ENCODE measurements at places on chromosomes 5 and 9.

- DNase-seq, result no peak
Observed at GRCh38 chr9:107691664-107692063, 202.1 kb upstream of the KLF4 start.

- no peak for DNase-seq
Observed at GRCh38 chr5:25892211-25892610, 1146.2 kb downstream of the CDH9 start.

- no peak for DNase-seq
Observed at GRCh38 chr9:37033682-37034304, at the start of gene PAX5. Gene PAX5 (minus strand): TSS chr9:37034268. CDS start chr9:37034031, 237 bp downstream.

- DNase-seq, result no peak
Observed at GRCh38 chr9:122033775-122034373, 59.2 kb downstream of the TTLL11 start.

GRCh38 chr5:1310118-1310517 is 15.2 kb upstream of the TERT start:
- DNase-seq, result no peak

- DNase-seq, result no peak
Observed at GRCh38 chr5:166324372-166324771, 1967.1 kb upstream of the WWC1 start.

GRCh38 chr5:150398722-150399523 is 13.8 kb downstream of the CD74 start:
- peak; percentile 62 for DNase-seq

DNA sequence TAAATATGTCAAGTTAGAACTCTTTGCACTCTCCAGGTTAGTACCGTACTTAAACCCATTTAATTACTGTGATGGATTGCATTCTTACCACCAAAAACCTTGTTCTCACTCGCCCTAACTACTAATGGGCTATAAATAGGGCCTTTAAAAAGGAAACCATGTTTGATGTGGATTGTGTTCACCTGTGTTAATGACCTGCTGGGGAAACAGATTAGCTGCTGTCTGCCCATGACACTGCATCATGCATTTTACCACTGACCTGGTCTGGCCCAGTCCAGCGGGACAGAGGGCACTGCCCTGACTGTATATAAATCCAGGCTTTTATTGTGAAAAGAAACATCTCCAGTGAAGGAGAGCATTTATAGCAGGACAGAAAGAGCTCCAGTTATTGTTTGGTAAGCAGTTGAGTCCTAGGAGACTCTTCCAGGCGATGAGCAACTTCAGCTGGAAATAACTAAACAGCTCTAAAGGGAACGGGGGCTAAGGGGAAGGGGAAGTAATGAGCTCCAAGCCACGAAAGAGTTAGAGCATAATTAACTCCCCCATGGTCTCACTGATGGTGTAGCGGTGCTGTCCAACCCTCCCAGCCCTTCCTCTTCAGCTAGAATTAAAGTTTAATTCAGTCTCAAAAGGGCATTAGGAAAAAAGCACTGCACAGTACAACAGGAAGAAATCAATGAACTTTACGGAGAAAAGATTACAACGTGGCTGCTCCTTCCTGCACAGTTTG is 303.1 kb downstream of the ENC1 start:
- no peak for DNase-seq

- no peak for DNase-seq
Observed at GRCh38 chr9:114929201-114929600, 1.2 kb downstream of the TNFSF8 start.

DNA sequence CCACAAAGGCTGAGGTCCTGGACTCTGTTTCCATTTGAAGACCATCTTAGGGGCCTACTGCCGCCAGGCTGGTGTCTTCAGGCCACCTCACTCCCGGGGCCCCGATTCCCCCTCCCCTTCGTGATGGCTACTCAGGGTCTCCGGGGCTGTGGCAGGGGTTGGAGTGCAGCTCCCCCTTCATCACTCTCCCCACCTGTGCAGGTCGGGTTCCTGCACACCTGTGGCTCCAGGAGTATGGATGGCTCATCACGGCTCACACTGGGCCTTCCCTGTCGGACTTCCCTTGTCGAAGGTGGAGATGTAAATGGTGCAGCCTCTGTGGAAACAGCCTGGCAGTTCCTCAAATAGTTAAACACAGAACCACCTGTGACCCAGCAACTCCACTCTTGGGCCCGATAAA is 11.9 kb downstream of the LCN9 start:
- DNase-seq, result no peak

Data from GM12891 (cell line).